ENCODE measurements at places on chromosomes 4 and X. TPM values are rescaled to one million over a fixed set of nuclear protein-coding genes. Genes with fewer than 3 reads are reported as not detected.

The UGT8 gene
- not detected for total RNA-seq

The ADH6 gene
- not detected for total RNA-seq

The CLGN gene
- total RNA-seq = 0.26 TPM

The DUX4 gene
- not detected for total RNA-seq

The STATH gene
- not detected for total RNA-seq

The RTL5 gene
- 0.13 TPM for total RNA-seq

The MAGED1 gene
- total RNA-seq = 84.8 TPM

The CSAG3 gene
- total RNA-seq = not detected

The DIPK2B gene
- total RNA-seq = 57.9 TPM

All from dermis microvascular lymphatic vessel endothelial cell (primary cell).